Skeletal muscle cell (primary cell): ENCODE measurements at places on chromosomes 4 and X.

DNA sequence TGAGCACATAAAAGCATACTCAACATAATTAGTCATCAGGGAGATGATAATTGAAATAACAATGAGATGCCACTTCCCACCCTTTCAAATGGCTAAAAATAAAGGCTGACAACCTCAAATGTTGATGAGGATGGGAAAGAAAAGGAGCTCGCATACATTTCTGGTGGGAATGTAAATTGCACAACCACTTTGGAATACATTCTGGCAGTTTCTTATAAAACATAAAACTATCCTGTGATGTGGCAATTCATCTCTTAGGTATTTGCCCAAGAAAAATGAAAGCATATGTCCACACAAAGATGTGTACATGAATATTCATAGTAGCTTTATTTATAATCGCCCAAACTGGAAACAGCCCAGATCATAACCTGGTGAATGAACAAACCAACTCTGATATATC, 687 bp upstream of the ZNF275 start:
- no peak for DNase-seq

DNA sequence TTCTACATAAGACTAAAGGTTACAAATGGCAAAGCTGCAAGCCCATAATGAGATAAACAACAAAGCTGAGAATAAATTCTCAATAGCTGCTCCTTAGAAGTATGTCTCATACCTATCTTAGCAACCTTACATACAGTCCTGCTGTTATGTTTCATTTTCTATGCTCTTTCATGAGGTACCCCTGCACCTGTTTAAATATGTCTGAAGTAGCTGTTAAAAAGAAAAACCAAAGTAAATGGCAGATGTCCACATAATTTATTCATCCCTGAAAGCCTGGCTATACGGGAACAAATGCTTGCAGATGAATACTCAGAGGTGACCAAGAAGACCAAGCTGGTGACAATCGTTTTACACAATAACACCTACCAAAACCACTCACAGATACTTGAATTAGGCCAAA, 22.5 kb downstream of the PPA2 start:
- no peak for DNase-seq

- no peak for DNase-seq
Measured at GRCh38 chrX:121558886-121559285, 511.5 kb downstream of the GLUD2 start.

DNA sequence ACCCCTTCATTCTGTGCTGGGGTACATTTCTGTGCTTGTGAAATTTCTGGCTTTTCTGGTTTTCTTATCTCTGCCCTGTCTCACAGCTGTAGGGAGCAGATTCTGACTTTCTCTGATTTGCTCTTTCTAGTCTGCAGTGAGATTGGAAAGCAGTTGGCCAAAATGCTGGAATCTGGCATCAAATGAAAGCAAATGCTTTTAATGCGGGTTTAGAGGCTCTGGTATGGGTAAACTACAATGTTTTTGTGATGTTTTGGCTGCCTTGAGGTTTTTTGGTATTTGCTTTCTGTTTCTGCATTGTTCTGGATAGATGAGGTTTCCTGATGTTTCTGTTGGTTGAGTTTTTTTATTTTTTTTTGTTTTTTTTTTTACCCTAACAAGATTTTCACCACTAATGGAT, 23.8 kb downstream of the SMIM20 start:
- no peak for DNase-seq
